Activated CD4-positive, alpha-beta memory T cell treated with anti-CD3 and anti-CD28 coated beads for 36 hours (primary cell): ENCODE measurements at places on chromosomes 11 and 22. TPM values are rescaled to one million over a fixed set of nuclear protein-coding genes. Genes with fewer than 3 reads are reported as not detected.

DNA sequence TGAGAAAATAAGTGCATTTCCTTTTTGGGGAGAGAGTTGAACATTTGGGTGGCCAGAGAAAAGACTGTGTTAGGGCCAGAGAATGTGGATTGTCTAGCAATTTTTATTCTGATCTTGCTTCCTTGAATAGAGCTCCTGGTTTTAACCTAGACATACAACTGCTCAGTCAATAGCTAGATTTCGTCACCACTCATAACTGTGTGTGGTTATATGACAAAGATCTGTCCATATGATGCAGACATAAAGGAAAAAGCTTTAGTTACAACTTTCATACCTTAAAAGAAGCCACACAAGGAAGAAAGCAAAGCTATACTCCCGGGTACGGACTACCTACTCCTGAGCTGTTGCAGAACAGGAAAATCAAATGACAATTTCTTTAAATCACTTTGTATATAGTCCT lies 37.2 kb downstream of the MS4A6A start:
- H3K4me3 ChIP-seq, result no peak overlapping the region
- no peaks in the 10 kb centered on the region for H3K36me3 ChIP-seq
- peaks cover 5% of the 10 kb centered on the region for H3K4me1 ChIP-seq
- DNase-seq, result no peak

- peaks cover 2% of the 10 kb centered on the region for H3K27me3 ChIP-seq
- H3K4me1 ChIP-seq, result peaks cover 10% of the 10 kb centered on the region
- peaks cover 4% of the 10 kb centered on the region for H3K36me3 ChIP-seq
- peak; percentile 33 for DNase-seq
- no peak overlapping the region for H3K27ac ChIP-seq
- peak overlapping the region; percentile 42 for H3K4me3 ChIP-seq
Measured at GRCh38 chr11:1573903-1574237, 1.8 kb upstream of the DUSP8 start.

DNA sequence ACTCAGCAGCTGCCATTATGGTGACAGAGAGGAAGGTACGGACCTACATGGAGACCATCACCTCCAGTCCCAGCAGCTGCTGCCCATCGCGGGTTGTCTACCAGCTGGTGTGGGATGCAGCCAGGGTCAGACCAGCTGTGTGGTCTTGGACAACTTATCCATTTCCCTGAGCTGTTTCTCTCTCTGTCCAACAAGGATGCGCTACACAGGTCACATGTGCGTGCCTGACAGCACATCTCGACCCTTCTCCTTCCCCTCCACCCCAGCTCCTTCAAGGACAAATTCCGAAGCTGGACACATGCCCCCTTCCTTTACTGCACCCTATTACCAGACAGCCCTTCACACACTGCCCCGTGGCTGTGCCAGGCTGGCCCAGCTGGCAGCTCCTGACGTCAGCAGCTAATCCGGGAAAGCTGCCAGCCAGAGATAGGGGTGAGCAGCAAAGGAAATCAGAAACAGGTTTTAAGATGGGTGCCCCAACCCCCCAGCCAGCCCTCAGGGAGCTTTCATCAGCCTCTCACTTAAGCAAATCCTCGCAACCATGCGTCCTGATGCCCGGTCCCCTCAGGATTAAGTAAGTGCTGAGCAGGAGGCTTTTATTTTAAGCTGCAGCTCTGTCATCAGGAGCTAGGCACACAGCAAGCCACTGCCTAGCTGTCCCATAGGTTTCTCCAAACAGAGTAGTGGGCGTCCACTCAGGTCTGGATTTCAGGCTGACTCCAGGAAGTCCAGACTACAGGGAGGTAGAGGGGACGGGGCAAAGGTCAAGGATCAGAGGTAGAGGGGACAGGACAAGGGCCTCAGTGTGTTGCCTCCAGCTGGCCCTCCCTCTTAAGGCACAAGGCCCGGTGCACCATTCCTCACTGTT lies 20.3 kb downstream of the TEF start:
- no peak overlapping the region for H3K4me3 ChIP-seq
- H3K27ac ChIP-seq, result no peak overlapping the region
- H3K27me3 ChIP-seq, result no peaks in the 10 kb centered on the region

The SCUBE2 gene
- total RNA-seq, result not detected

DNA sequence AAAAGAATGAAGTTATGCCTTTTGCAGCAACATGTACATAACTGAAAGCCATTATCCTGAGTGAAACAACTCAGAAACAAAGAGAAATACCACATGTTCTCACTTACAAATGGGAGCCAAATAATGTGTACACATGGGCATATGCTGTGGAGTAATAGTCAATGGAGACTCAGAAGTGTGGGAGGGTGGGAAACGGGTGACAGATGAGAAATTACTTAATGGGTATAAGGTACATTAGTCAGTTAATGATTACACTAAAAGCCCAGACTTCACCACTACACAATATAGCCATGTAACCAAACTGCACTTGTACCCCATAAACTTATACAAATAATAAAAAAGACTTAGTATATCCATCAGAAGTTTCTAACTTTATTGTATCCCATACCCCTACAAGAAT lies 674.1 kb upstream of the ARHGAP42 start:
- H3K4me3 ChIP-seq, result no peak overlapping the region
- no peaks in the 10 kb centered on the region for H3K4me1 ChIP-seq
- DNase-seq, result no peak

GRCh38 chr11:76669901-76670484 lies 554 bp downstream of the LRRC32 start:
- no peaks in the 10 kb centered on the region for H3K36me3 ChIP-seq
- peaks cover 22% of the 10 kb centered on the region for H3K27me3 ChIP-seq
- H3K27ac ChIP-seq, result no peak overlapping the region
- peaks cover 33% of the 10 kb centered on the region for H3K4me1 ChIP-seq
- DNase-seq, result no peak

The TSGA10IP gene
- not detected for total RNA-seq

DNA sequence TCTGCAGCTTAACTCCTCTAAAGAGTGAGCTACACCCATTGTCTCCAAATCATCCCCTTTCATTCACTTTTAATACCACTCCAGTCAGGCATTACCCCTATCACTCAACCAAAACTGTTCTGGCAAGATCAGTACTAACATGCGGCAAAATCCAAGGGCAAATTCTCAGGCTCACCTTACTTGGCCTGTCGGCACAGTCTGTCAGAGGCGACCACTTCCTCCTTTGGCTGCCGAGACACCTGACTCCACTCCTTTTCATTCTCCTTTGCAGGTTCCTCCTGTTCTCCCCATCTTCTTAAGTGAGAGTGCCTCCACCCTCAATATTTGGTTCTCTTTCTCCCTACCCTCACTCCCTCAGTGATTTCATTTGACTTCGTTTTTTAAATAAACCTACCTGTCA lies 4.2 kb downstream of the C11orf91 start:
- peaks cover 22% of the 10 kb centered on the region for H3K27me3 ChIP-seq
- no peak overlapping the region for H3K27ac ChIP-seq

- H3K27ac ChIP-seq, result no peak overlapping the region
- H3K36me3 ChIP-seq, result no peaks in the 10 kb centered on the region
- no peak overlapping the region for H3K4me3 ChIP-seq
- H3K4me1 ChIP-seq, result no peaks in the 10 kb centered on the region
Measured at GRCh38 chr22:45889539-45890350, 87.2 kb downstream of the WNT7B start.

- H3K36me3 ChIP-seq, result peaks cover 35% of the 10 kb centered on the region
- no peaks in the 10 kb centered on the region for H3K4me1 ChIP-seq
- no peak overlapping the region for H3K4me3 ChIP-seq
- H3K27me3 ChIP-seq, result no peaks in the 10 kb centered on the region
- no peak for DNase-seq
- H3K27ac ChIP-seq, result no peak overlapping the region
Measured at GRCh38 chr11:11931461-11932055, 76.9 kb downstream of the DKK3 start.

DNA sequence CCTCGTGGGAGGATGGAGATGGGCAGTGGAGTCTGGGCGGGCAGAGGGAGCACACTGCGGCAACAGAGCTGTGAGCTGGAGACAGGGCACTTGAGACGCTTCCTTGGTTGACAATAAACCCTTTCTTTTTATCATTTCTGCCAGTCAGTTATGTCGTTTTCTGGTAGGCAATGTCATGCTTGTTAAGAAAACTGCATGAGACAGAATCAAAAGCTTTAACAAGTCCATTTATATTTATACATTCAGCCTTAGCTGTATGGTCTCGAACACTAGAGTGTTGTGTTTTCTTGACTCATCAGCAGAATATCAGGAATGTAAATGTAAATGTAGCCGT lies 31.9 kb downstream of the PPFIA1 start:
- no peak overlapping the region for H3K4me3 ChIP-seq
- H3K4me1 ChIP-seq, result peaks cover 13% of the 10 kb centered on the region
- DNase-seq, result no peak
- H3K27ac ChIP-seq, result no peak overlapping the region
- peaks cover 15% of the 10 kb centered on the region for H3K36me3 ChIP-seq
- H3K27me3 ChIP-seq, result no peaks in the 10 kb centered on the region

DNA sequence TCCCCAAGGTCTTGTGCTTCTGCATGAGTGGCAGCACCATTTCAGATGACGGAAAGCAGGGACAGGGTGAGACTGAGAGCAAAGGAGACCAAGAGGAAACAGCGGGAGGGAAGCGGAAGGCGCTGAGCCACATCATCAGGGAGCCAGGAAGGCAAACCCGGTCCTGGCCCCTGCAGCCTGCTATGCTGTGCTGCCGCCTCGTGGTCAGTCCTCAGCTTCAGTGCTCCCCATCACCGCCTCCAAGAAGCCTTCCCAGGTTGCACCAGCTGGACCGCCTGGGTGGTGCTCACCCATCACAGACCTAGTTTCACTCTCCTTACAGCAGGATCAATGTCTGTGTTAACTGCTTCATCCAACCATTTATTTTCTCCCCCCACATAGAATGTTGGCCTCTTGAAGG lies 73.0 kb upstream of the PHF21B start:
- H3K36me3 ChIP-seq, result no peaks in the 10 kb centered on the region
- H3K27me3 ChIP-seq, result peaks cover 37% of the 10 kb centered on the region
- peaks cover 14% of the 10 kb centered on the region for H3K4me1 ChIP-seq

DNA sequence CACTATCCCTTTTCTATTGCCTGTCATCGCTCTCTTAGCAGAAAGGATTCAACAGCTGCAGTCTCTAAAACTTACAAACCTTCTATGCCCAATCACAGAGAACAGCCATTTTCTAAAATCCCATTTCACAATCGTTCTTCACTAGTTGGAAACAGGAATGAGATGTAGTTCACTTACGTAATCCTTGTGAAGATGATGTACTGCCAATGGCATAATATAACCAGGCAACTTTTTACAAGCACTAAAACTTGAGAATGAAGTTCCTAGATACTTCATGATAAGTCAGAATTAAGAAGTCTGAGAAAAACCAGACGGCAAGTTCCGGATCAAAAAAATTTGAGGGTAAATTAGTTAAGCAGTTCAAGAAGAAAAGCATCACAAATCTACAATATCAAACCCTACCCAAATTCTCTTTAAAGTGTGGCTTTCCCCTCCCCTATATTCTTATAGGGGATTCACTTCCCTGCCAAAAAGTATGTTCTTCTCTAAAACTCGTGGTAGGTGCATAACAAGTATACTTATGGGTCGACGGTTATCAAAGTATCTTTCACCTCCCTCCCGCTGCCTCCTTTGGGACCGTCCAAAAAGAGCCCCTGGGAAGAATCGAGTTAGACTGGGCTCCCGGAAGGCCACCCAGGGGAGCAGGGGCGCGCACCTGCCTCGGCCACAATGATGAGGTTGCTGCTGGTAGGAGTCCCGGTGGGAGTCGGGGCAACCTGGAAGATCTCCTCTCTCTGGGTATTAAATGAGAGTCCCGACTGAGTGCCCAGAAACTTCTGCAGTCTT lies 666 bp downstream of the MSANTD4 start:
- peaks cover 10% of the 10 kb centered on the region for H3K36me3 ChIP-seq
- peak overlapping the region; percentile 85 for H3K4me3 ChIP-seq
- DNase-seq, result no peak
- H3K4me1 ChIP-seq, result peaks cover 48% of the 10 kb centered on the region
- H3K27me3 ChIP-seq, result peaks cover 3% of the 10 kb centered on the region

- H3K27me3 ChIP-seq, result no peaks in the 10 kb centered on the region
- no peaks in the 10 kb centered on the region for H3K4me1 ChIP-seq
- H3K4me3 ChIP-seq, result no peak overlapping the region
- no peak overlapping the region for H3K27ac ChIP-seq
Measured at GRCh38 chr22:43246188-43246587, 59.3 kb upstream of the TTLL12 start.

The UPK2 gene
- not detected for total RNA-seq

The ANKK1 gene
- 0.07 TPM for total RNA-seq

- DNase-seq, result no peak
- peaks cover 63% of the 10 kb centered on the region for H3K36me3 ChIP-seq
- H3K27ac ChIP-seq, result peak overlapping the region; percentile 79
- no peaks in the 10 kb centered on the region for H3K27me3 ChIP-seq
- peaks cover 95% of the 10 kb centered on the region for H3K4me1 ChIP-seq
- H3K4me3 ChIP-seq, result peak overlapping the region; percentile 45
Measured at GRCh38 chr11:64855596-64856304, 11.3 kb upstream of the CDC42BPG start.

DNA sequence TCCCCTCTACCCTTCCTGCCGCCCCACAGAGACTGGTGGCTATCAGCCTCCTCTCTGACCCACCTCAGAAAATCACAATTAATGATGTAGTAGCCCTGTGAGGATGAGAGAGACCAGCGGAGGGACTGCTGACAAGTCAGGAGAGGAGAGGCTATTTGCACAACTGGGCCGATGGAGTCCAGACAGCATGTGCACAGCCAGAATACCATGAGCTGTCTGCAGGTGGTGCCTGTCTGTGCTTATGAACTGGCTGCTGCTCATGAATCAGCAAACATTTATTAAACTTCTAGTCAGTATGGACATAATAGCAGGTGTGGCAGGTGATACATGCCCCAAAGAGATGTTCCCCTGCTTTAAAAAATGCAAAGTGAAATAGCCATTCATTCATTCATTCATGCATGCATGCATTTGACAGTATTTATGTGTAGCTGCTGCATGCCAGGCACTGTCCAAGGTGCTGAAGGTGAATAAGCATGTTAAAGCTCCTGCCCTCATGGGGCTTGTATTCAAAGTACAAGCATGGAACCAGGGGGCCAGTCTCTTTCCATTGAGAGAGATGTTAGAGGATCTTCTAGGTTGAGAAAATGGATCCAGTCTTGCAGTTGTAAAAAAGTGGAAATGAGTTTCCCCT lies 141.3 kb downstream of the GRIK4 start:
- H3K27me3 ChIP-seq, result peaks cover 9% of the 10 kb centered on the region
- H3K36me3 ChIP-seq, result no peaks in the 10 kb centered on the region
- no peak overlapping the region for H3K27ac ChIP-seq
- H3K4me3 ChIP-seq, result no peak overlapping the region
- H3K4me1 ChIP-seq, result no peaks in the 10 kb centered on the region

DNA sequence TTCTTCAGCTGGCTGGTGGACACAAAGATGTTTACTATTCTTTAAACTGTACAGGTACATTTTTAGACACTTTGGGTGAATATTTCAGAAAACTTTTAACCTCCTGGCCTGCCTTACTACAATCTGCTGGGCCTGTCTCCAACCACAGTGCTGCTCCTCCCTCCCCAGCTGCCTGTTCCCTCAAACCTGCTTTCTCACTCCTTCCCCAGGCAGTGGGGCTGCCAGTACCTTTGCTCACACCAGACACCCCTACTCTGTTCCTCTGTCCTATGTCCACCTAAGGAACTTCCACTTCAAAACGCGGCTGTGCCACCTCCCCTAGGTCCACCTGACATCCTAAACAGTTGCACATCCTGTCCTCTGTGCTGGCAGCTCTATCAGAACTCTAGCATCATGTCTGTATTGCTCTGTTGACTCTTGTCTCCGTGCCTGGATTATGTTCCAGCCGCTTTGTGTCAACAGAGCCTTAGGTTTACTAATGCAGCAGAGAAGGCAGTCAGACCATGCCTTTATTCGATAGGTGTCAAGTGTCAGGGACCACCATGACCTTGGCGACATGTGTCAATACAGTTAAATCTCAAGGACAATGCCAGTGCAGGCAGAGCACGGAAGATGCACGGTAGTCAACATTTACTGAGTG lies 13.4 kb downstream of the ZP1 start:
- H3K36me3 ChIP-seq, result peaks cover 40% of the 10 kb centered on the region
- H3K4me3 ChIP-seq, result no peak overlapping the region
